AG09319 (cell line): ENCODE measurements at places on chromosomes 6 and 20.

- no peak for DNase-seq
These were observed 87.8 kb downstream of the SESN1 start for GRCh38 chr6:109006818-109007217.

DNA sequence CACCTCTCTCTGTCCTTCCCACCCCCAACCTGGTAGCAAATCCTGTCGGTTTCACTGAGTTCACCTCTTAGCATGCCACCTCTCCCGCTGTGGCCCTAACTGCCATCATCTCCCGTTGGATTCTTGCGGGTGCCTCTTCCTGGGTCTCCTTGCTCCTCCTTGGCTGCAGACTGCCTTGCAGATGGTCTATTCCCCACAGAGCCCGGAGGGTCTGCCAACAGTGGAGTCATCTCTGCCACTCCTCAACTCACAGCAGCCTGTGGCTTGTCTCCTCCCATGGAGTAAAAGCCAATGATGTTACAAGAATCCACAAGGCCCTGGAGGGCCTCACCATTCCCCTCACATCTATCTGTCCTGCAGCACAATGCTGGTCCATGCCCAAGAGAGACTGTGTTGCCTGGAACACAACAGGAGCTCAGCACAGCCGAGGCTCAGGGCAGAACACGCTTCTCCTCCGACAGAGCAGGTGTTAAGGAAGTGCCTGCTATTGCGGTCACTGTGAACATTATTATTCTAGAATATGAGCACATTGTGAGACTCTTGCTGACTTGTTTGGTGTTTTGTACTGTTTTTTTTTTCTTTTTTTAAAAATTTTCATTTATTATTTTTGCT lies 241.8 kb upstream of the SULF2 start:
- no peak for DNase-seq

DNA sequence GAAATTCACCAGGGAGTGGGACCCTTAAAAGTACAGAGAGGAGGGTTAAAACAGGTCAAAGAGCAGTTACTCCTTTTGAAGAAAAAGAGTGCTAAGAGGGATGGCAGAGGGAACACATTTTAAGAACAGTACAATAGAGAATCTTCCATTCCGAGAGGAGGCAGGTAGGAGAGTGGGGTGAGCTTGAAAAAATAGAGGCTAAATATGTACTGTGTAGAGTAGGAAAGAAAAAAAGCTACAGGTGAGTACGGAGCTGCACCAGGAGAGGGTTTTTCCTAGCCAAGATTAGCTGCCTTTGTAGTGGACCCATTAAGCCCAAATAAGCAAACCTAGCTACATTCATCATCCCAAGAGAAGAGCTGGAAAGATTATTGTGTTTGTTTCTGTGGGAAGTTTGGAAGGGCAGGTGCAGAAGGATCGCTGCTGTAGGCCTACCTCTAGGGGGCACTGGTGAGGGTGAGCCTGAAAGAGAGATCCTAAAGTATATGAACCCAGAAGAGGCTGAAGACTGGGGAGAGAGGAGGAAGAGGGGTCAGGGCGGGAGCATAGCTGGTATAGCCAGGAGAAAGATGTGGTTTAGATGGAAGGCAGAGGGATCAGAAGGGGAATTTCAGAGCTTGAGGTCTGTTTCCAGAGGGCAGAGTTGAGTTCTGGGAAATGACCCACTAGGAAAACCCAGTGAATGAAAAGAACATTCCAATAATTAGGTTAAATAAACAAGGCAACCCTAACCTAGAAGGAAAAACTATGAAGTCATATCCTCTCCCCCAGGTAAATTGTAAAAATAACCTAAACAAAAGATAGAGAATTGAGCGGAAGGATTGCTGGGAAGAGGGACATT lies 50.2 kb upstream of the HINT3 start:
- DNase-seq, result no peak

DNA sequence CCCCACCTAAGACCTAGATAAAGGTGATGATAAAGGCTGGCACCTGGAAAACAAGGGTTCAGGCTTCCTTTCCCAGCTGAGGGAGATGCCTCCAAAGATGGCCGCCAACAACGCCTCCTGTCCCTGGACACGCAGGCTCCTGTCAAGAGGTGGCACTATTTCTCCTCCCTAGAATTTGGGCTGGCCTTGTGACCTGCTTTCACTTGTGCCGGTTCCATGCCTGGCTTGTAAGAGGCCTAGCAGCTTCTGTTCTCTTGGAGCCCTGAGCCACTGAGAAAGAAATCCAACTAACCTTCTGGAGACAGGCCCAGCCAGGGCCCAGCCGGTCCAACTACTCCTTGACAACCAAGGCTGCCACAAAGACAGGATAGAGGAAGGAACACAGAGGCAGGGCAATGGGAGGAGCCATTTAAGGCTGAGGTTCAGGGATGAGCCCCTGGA lies 60.2 kb upstream of the RALY start:
- peak; percentile 31 for DNase-seq

DNA sequence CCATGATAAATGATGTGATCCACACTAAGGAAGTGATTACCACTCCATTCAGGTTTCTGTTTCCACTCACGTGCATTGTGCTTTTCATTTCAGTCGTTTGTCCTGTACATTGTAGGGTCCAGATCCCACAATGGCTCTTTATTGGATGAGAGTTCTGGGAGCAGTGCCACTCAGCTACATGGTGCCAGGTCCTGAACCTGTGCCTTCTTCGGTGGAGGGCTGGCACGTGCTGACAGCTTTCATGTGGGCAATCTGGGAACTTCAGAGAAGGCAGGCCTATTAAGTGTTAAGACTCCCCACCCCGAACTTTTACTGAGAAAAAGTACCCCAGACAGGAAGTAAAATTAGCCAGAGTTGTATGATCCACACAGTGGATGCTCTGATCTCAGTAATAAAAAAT lies 255.0 kb downstream of the ESR1 start:
- DNase-seq, result no peak

- DNase-seq, result no peak
These were observed 7.2 kb upstream of the CHMP4B start for GRCh38 chr20:33803921-33804337.

GRCh38 chr6:30814146-30815040 lies 69.9 kb upstream of the DDR1 start:
- no peak for DNase-seq

DNA sequence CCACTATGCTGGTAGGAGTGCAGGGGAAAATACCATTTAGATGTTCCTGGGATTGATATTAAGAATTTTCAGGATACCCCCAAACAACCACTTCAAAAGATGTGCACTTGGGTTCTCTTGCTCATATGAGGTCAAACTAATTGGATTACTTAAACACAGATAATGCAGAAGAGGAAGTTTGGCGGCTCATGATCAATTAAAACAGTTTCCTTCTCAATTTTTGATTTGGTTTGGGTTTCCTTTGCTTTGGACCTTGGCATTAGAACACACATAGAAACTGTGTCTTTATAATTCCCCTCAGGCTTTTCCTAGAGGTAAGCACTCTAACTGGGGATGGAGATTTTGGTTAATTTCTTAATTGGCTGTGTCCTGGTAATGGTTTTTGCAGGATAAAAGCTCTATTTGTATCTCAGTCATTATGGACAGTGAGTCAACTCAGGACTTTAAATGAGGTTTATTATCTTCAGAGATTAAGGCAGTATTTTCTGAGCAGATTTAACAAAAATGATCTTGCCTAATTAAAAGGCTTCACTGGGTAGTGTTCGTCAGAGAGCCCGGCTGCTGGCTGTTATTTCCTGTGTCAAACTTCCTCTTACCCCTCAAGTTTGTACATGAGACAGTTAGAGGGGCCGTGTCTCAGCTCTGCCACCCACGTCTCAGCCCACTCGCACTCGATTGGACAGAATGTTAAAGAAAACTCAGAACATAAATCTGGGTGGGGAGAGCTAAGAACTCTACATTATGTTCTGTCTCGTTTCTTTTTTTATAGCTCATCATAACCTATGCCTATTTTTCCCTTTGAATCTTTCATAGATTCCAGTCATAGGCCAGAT lies 50.3 kb upstream of the PREP start:
- DNase-seq, result no peak

GRCh38 chr6:143647732-143648131 lies 30.0 kb upstream of the PHACTR2 start:
- DNase-seq, result no peak

- peak; percentile 63 for DNase-seq
These were observed at the start of gene PKIG for GRCh38 chr20:44582311-44583025. Gene PKIG (plus strand): TSS chr20:44582579. CDS start chr20:44614557, 31,978 bp downstream.

GRCh38 chr6:145651988-145652387 lies 83.3 kb downstream of the EPM2A start:
- no peak for DNase-seq

DNA sequence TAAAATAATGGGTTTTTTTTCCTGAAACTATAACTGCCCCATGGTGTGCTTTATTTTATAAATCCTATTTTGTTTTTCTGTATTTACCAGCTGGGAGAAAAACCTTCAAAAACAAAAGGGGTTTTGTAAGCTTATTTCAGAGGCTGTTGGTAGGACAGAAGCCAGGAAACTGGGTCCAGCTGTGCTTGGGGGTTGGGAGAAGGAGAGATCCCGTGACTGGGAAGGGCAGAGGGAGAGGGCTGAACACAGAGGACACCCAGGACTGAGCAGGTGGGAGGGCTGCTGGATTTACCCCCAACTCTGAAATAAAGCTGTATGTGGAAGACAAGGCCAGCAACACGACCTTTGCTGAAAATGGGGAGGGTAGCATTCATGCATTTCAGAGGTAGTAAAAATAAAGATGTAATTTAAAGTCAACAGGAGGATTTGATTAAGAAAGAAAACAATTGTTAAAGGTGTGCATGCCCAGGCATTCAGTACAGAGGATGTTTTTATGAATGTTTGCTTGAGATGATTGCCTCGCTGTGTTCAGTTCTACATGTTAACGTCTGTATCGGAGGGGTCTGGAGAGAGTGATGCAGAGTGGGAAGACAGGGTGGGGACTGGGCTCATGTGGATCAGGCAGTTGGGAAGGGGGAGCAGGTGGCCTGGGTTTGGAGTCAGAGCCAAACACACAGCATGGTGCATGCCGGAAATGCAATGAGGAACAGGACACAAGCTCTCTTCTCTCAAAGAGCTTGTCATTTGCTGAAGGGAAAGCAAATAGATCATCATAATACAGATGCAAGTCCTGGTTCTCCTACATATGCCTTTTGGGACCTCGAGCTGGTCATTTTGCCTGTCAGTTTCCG lies 21.4 kb downstream of the ARFGEF3 start:
- no peak for DNase-seq

DNA sequence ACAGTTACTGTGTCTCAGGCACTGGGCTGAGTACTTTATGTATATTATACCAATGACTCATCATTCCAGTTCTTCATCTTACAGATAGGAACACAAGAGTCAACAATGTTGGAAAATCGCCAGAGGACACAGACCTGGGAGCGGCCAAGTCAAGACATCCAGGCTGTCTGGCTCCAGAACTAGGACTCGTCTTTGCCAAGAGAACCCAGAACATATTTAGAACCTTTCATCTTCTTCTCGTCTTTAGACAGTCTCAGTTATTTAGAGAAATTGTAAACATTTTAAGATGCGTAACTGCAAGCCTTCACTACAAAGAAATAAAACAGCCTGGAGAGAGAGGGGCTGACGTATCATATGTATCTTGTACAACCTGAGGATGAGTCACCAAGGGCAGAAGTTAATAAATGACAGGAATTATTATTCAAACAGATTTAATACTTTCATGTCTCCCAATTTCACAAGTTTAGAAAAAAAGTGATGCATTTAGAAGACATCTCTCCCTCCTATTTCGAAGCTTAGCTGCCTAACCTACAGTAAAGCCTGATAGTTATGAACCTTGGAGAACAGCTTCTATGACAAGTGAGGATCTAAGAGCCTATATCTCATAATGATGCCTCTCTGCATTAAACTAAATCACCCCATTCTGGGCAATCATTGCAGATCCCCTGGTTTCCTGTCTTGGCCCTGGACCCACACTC lies 43.4 kb downstream of the SLC22A3 start:
- DNase-seq, result no peak
